ENCODE measurements at places on chromosomes 1 and 21.

DNA sequence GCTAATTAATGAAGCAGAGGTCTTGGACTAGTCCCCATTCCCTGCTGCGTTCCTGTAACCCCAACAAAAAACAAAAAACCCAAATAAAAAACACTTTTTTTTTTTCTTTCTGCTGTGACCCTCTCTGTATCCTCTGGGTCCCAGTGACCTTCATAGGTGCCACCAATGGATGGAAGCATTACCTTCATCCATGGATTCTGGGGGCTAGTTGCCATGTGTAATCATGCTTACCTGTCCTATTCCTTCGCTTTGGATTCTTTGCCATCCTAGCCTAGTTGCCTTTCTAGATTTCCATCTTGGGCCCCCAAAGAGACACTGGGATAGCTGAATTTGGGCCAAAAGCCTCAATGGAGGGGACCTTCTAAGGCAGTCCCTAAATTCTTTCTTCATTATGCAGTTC lies 1208.7 kb downstream of the BRINP3 start:
- DNase-seq, result no peak

- no peak for DNase-seq
Observed at GRCh38 chr1:44970317-44970716, 16.1 kb downstream of the EIF2B3 start.

DNA sequence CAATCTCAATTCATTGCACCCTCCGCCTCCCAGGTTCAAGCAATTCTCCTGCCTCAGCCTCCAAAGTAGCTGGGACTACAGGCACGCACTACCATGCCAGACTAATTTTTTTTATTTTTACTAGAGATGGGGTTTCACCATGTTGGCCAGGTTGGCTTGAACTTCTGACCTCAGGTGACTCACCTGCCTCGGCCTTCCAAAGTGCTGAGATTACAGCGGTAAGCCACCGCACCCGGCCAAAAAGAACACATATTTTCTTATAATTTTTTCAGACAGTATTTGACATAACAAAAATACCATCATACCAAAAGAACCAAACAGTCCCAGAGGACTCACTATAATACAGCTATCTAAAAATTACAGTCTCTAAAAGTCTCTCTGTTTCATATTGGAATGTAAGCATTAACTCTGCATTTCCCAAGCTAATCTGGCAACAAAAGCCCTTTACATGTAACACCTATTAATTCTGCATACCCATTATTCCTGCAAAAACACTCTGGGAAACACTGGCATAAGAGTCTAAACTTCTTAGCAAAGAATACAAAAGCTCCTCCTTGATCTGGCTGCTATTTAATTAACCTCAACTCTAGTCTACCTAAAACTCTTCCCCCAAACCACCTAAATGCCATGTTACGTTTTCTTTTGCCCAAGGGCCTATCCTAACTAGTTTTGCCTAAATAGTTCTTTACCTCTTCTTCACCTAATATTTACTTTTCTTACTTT lies 26.9 kb downstream of the WDR26 start:
- DNase-seq, result no peak

DNA sequence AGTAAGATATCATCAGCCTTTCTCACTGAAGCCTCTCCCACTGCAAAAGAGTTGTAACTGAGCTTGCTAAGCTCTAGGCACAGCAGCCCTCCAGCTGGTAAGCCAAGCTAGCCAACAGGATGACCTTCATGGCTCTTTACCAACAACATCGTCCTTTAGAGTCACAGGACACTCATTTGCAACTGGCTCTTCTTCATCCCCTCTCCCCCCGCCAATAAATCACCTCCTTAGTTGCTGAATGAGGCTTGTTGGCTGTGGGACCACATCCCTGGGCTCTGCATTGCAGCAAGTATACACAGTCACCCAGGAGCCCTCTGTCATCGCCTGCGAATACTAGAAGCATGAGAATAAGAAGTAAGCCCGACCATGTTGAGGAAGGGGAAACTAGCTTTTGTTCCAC lies 16.0 kb upstream of the ZNF697 start:
- no peak for DNase-seq

DNA sequence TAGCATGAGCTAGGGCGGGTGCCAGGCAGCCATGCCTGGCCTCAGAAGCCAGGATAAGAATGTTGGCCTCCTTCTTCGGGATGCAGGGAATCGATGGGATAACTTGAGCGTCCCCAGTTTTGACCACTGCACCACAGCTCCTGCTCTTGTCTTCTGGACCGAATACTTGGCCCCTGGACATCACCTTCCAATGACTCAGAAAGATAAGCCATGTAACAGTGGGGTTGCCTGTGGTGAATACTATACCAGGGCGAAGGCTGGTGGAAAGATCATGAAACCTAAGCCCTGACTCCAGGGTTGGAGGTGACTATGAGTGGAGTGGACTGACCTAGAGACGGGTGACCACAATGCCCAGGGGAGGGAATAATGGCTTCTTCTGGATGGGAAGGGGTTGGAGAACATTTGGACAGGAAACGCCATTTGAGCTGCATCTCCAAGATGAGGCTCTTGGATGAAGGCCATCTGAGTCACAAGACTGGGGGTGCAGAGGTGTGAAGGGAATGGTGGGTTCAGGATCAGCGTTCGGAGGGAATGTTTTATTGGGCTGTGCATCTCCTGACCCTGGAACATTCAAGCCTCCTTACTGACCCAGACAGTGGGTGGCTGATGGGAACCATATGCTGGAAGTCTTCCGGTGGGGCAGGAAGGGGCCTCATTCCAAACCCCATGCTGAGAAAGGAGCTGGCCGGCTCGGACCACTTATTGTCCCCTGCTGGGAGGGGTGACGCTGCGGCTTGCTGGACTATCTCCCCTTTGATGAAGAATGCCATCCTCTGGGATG lies 18.5 kb upstream of the KCNE2 start:
- DNase-seq, result peak; percentile 75

- no peak for DNase-seq
Observed at GRCh38 chr1:91428182-91428798, 23.7 kb upstream of the HFM1 start.

DNA sequence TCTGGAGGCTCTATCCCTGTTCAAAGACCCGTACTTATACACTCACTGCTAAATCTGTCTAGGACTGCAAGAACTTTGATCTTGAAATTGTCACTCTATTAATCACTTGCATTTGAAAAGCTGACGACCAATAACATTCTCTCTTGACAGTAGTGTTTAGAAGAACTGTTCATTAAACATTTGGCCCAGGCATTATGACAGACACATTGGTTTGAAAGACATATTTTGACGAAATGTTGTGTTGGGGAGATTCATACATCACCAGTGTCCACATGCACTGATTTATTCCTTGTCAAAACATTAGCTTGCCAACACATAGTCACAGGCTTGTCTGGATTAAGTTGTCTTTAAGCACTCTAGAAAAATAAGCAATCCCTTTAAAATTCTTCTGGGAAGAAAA lies 951.3 kb downstream of the ADGRL2 start:
- DNase-seq, result no peak

DNA sequence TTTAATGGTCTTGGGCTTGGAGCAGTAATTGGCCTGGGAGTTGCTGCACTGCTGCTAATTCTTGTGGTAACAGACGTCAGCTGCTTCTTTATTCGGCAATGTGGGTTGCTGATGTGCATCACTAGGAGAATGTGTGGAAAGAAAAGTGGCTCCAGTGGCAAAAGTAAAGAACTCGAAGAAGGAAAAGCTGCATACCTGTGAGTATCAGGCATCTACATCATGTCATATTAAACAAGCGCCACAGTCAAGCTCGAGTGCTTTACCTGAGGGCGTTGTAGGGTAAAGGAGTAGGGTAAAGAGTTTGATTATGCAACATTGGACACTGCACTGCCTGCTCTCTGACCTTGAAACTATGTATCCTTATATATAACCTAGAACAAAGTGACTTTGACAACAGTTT lies 510.6 kb downstream of the NCAM2 start:
- no peak for DNase-seq

- no peak for DNase-seq
Observed at GRCh38 chr1:86705665-86705985, 1.2 kb downstream of the SH3GLB1 start.

- DNase-seq, result no peak
Observed at GRCh38 chr1:232529747-232530146, 100.2 kb downstream of the SIPA1L2 start.

DNA sequence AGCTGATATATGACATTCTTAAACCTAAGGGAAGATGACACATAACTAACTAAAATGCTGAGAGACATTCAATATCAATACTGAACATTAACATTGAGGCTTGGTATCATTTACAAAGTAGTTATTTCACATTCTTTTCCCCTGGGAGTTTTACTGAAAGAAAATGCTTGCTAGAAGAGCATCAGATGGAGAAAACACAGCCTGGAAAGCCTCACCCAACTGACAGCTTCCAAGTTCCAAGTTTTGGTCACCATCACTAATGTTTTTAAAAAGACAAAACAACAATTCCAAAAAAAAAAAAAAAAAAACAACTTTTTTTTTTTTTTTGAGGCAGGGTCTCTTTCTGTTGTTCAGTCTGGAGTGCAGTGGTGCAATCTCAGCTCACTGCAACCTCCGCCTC lies 80.6 kb downstream of the DSCAM start:
- no peak for DNase-seq

DNA sequence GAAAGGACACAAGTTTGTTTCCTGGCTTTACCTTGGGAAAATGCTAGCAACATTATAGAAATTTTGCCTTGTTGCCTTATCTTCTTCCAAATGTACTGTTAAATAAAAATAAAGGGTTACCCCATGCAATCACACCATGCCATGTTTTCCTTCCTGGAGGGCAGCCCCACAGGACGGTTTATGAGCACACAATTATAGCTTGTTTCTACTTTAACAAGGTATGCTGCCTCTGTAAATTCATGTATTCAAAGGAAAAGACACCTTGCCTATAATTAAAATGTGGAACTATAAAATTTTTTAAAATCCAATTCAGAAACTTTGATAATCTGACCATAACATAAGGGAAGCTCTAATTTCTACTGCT lies 63.4 kb downstream of the CAPN2 start:
- no peak for DNase-seq

- no peak for DNase-seq
Observed at GRCh38 chr1:235069176-235069575, 59.5 kb downstream of the TOMM20 start.

GRCh38 chr1:184050636-184051035 lies 894 bp upstream of the TSEN15 start:
- no peak for DNase-seq

- DNase-seq, result no peak
Observed at GRCh38 chr1:215005078-215005477, 77.5 kb upstream of the KCNK2 start.

DNA sequence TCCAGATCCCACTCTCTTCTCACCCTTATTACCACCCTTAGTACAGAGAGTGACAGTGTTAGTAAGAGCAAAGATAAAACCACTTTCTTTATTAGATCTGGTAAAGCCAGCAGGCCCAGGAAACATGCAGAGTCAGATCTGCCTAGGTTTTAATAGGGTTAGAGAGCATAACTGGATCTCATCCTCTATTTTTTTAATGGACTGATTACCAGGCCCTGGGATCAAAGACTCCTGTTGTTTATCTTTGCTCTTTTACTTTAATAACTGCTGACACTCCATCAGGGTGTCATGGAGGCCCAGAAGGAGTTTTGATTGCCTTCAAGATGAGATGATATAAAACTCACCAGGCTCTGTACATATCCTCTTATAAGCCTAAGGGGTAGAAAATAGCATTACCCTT lies 45.3 kb upstream of the RGS5 start:
- DNase-seq, result no peak

GRCh38 chr1:75425001-75425650 lies 185.8 kb downstream of the SLC44A5 start:
- no peak for DNase-seq

- peak; percentile 41 for DNase-seq
Observed at GRCh38 chr1:75615613-75616435, 4.9 kb upstream of the SLC44A5 start.

DNA sequence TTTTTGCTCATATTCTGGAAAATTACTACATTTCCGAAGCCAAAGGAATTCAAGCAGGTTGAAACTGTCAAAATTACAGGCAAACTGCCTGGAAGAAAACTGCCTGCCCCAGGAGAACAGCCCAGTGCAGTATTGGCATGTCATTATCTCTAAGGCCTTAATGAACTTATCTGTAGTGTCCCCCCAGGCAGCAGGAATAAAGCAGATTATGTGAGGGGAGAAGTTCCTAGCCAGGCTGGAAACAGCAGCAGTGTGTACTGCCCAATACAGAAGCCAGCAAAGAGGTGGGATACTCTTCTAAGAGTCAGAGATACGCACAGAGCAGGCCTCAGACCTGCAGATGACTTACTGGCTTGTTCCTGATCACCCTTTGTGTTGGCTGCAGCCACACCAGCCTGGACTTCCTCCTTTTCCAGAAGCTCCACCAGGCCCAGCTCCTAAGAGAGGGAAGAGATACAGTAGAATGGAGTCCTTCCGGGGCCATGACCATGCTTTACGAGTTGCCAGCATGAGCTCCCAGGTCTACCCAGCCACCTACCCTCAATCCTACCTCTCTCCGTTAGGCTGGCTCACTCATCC lies 11.7 kb downstream of the IQGAP3 start:
- no peak for DNase-seq

DNA sequence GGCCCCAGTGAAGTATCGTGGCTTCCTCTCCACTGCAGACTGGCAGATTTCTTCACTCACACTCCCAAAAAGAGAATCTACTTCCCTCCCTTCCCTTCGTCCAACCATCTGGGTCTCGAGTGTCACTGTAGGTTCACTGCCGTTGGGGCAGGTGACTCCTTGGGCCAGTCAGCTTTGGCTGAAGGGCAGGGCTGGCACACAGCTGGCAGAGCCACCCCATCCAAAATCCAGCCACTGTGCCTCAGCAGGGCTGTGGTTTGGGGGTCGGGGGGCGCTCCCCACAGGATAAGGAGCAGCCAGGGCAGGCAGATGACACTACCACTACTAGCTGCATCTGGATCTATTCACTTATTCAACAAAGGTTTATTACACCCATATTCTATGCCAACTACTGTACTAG lies 9.8 kb downstream of the PINK1 start:
- no peak for DNase-seq

GRCh38 chr1:207186503-207186902 lies 82.5 kb downstream of the C4BPA start:
- DNase-seq, result no peak

DNA sequence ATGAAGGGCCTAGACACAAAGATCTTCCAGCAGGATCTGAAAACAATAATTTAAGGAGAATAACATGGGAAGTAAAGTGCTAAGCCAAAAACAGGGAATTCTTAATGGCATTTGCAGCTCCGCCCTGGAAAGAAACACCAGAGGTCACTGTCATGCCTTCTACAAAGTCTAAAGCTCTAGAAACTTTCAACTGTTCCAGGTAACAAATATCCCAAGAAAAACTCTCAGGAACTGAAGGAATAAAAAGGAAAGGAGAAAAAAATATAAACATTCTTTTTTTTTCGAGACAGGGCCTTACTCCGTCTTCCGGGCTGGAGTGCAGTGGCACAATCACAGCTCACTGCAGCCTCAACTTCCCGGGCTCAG lies 13.2 kb downstream of the ZC3H12A start:
- no peak for DNase-seq
